ENCODE measurements at places on chromosomes 7 and 10.

DNA sequence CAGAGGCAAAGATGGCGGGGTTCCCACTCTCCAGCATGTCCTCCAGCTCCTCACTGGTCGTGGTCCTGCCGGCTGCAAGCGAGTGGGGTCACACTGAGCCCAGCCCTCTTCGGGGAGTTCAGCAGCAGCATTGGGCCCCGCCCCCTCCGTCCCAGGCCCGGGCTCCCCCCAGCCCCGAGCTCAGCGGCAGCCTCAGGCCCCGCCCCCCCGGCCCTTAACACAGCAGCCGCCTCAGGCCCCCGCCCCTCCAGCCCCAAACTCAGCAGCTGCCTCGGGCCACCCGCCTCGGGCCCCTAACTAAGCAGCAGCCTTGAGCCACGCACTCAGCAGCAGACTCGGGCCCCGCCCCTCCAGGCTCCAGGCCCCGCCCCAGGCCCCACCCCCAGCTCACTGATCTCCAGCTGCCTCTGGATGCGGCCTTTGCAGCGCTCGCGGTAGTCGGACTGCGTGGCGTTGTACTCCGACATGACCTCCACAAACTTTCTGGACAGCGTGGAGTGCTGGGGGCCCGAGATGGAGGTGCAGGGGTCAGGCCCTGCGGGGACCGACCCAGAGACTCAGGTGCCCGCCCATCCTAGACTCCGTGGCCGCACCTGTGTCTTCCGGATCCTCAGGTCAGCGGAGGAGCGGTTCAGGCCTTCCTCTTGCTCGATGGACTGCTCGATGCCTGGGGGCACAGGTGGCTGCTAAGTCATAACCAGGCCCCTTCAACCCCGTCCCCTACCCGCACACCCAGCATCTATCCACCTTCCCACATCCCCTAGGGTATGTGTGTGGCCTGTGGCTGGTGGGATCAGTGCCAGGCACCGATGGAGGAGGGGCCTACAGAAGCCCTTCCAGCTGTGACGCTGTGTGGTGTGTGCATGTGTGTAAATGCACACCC lies 15.5 kb downstream of the STX1A start:
- no peak for DNase-seq

- no peak for DNase-seq
These were observed 7.1 kb downstream of the PLCE1 start for GRCh38 chr10:94000638-94001415.

DNA sequence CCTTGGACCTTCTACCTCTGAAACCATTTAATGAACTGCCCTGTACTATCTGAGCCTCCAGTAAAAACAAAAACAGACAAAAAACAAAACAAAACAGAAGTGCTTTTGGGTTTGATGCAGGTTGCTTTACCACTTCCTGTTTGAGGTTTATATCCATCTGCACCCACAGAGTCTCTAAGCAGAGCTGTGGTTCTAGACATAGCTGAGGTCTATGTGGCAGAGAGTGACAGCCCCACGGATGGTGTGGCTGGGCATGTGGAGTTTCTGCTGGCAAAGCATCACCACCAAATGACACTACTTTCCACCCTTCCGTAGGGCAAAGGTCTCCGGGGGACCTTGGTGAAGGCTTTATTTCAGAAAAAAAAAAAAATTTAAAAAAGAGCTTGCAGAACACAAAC lies 754.2 kb downstream of the GRID1 start:
- no peak for DNase-seq

DNA sequence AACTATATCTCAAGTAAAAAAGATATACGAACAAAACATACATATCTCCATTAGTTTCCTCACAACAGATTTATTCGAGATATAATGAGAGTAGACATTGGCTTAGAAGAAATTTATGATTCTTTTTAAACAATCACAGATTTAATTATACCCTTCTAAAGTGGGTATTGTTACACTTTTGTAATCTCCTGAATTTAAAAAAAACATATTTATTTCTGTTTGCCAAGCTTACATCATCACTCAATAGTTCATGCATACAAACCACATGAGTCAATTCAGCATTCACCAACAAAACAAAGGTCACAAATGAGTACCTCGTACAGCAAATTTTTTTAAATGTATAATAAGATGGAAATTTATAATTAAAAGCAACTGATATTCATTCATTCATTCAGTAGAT lies 17.6 kb downstream of the LRRN3 start:
- no peak for DNase-seq

DNA sequence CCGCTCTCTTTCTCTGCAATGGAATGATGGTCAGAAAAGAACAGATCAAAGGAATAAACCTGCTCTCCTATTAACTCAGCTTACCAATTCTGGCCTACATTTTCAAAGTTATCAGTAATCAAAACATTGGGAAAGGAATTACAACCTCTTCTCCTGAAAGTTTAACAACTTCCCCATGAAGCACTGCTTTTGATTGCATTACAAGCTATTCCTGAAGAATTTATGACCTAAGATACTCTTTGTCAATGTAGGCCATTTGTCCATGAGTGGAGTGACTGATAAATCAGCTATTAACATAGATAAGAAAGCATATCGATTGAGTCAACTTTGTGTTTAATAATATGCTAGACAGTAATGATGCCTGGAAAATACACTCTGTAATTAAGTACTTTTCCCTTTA lies 271.7 kb upstream of the C7orf33 start:
- no peak for DNase-seq

DNA sequence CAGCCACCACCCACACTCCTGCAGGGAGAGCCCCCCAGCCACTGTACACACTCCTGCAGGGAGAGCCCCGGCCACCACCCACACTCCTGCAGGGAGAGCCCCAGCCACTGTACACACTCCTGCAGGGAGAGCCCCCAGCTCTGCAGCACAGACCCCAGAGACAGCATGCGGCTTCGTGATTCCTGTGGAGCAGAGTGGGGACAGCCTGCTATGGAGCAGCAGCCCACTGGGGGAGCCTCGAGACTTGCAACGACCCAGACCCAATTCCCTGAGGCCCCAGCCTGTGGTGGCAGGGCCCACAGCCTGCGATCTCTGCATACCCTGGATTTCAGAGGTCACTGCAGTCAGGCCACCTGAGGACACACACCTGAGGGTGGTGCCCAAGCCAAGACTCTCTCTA lies 523.1 kb downstream of the DNAJB6 start:
- no peak for DNase-seq

GRCh38 chr7:93205046-93205445 lies 21.2 kb downstream of the HEPACAM2 start:
- DNase-seq, result no peak

GRCh38 chr10:112986544-112987190 lies 36.6 kb downstream of the TCF7L2 start:
- no peak for DNase-seq

DNA sequence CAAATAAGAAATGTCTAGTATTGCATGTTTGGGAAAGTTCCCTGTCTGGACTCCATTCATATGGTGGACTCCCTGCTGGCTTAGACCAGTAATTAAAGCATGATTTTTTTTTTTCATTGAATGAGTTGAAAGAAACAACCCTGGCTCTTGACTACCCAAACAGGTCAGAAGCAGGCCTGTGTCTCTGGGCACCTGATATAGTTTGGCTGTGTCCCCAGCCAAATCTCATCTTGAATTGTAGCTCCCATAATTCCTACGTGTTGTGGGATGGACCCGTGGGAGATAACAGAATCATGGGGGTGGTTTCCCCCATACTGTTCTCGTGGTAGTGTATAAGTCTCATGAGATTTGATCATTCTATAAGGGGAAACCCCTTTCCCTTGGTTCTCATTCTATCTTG lies 206.2 kb downstream of the TMEM178B start:
- no peak for DNase-seq

GRCh38 chr7:37128327-37129034 lies 320.2 kb downstream of the ELMO1 start:
- DNase-seq, result no peak

DNA sequence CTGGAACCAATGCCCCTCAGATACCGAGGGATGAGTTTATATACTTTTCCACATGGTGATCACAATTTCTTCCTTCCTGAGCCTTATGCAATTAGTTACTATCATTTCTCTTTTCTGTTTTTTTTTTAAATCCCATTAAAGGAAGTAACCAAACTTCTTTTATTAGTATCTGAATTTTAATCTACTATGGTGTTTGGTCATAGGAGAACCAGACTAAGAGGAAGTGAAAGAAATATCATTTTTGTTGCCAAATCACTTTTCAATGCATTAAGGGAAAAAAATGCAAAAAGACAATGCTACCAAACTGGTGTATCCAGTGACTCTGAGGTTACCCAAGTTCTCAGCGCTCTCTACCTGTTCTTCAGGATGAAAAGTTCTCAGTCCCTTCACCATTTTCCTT lies 167.7 kb downstream of the NXPH1 start:
- DNase-seq, result no peak

- no peak for DNase-seq
These were observed 43.6 kb downstream of the MDH2 start for GRCh38 chr7:76091506-76091905.

DNA sequence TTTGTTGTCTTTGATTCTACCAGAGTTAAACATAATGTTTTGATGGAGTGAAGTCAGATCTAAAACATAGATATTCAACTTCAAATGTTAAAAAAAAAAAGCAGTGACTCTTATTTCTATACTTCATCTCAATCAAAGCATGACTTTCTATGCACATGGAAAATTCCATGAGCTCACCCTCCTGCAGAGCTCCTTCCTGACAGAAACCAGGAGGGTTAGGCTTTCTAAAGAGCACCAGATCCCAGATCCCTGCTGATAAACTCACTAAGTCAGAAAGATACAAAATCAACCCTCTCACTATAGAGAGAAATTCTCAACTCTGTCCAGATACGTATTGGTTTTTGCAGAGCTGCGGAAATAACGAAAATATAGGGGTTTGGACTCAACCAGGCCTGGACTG lies 122.6 kb downstream of the FAM107B start:
- DNase-seq, result no peak

- no peak for DNase-seq
These were observed 9.9 kb downstream of the POR start for GRCh38 chr7:75924889-75925288.

DNA sequence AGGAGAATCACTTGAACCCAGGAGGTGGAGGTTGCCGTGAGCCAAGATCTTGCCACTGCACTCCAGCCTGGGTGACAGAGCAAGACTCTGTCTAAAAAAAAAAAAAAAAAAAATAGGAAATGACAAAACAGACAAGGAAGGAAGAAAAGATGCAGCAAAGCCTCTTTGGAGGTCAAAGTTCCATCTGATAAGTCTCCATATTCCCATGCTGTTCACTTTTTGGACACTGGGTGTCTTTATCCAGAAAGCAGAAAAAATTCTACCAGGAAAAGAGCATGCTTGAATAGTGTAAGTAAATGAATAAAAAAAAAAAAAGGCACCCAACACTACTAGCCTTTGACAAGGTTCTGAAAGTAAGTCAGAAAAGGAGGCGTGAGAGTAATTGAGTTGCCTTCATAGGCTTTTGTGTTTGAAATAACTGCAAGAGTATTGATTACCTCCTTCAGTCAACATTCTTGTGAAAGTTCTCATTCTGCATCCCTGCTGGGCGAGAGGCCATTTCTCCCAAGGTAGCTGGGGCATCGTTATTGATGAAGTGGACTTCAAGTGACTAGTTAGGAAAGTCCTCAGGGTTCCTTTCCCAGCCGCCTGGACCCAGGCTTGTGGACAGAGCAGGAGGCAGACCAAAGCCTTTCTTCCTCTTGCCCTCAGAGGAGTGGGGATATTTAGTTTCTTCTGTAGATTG lies 133.3 kb upstream of the KIF5B start:
- DNase-seq, result no peak

DNA sequence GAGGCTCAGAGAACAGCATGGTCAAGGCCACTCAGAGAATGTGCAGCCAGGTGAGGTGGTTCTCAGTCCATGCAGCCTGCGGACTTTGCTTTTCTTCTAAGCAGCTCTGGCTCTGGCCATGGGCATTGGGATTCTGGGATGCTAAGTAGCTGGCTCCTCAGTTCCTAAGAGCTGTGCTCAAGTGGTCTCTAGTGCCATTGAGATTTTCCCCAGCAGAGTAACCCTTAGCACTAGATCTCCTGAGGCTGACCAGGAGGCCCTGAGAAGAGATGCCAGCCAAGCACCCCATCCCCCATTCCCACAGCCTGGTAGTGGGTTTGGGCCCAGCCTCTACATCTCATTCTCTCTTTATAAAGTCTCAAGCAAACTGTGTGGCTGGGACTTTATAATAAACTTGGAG lies 77.1 kb downstream of the KCNMA1 start:
- DNase-seq, result no peak

DNA sequence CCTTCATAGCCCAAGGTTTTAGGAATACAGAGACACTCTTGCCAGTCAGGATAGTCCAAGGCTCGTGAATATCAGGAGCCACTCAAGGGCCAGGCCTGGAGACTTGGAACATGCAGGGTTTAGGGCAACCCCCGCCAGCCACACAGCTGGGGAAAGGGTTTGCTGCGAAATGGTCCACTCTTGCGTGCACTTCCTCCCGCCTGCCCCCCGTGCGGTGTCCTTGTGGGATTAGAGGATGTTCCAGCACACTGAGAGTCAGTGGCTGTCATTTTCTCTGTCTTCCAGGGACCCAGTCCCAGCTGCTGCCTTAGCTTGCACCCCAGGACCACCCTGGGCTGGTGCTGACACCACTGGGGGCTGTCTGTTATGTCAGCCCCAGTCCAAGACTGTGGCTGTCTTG lies 38.5 kb downstream of the POR start:
- DNase-seq, result no peak

- no peak for DNase-seq
These were observed 100.6 kb downstream of the DYNC2I1 start for GRCh38 chr7:158956805-158957509.

GRCh38 chr7:78218876-78219275 lies 420.3 kb downstream of the PHTF2 start:
- DNase-seq, result no peak

GRCh38 chr7:44633254-44634186 lies 27.1 kb downstream of the OGDH start:
- peak; percentile 21 for DNase-seq

GRCh38 chr7:120877701-120878100 lies 19.8 kb upstream of the TSPAN12 start:
- DNase-seq, result no peak

DNA sequence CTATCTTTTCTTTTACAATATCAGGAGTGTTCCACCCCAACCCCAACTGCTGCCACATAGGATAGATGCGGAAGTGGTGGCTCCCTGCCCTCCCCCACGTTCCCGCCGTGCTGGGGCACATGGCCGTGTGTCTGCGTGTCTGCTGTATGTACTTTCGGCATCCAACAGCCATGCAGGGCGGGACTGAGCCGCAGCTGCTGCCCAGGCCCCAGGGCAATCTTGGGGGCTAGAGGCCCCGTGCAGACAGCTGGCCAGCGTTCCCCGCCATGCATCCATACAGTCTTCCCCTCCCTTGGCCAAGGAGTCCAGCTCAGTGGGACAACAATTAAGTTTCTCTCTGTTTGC lies 162.7 kb downstream of the DGKB start:
- no peak for DNase-seq

DNA sequence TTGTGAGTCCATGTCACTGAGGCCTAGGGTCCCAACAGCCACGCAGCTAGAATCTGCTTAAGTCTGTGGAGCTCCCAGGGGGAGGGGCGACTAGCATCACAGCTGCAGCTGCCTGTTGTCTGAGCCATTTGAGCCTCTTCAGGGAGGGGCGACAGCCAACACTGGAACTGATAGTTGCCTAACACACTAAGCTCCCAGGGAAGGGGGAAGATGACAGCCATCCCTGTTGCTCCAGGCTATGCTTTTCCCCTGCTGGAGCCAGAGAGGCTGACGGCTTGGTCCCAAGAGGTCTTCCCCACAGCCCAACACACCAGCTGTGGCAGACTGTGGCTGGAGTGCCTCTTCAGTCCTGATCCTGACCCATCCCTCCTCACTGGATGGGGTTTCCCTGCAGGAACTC lies 817.5 kb downstream of the NXPH1 start:
- no peak for DNase-seq

All from activated T-helper 1 cell treated with anti-CD3 and anti-CD28 coated beads, Interleukin-2, amount 50 U/mL, for 16 hours (primary cell).